Stimulated activated CD8-positive, alpha-beta memory T cell treated with anti-CD3 and anti-CD28 coated beads, Interleukin-2, amount 100 ng/mL, for 1 hour (primary cell): ENCODE measurements at places on chromosomes 2 and 18.

- DNase-seq = no peak
These were observed 82.0 kb downstream of the GPD2 start for GRCh38 chr2:156518138-156518537.

GRCh38 chr2:148533685-148534084 is 110.9 kb upstream of the EPC2 start:
- DNase-seq = no peak

GRCh38 chr2:50661682-50662081 is 370.2 kb downstream of the NRXN1 start:
- no peak for DNase-seq

DNA sequence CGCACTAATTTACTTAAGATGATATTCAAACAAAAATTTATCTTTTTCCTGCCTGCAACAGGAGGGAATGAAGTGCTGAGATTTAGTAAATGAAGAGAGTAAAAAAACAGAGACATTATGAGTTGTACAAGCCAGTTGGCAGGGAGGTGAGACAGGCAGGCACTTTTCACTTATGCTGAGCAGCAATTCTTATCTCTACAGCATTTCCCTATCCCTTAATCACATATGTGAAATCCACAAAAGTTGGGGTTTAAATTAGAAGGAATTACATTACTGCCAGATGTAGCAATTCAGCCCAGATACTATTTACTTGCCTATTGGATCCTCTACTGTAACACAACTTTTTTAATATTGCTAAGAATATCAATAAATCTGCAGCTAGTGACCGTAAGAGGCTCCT is 314.2 kb upstream of the LRP1B start:
- no peak for DNase-seq

GRCh38 chr2:65363879-65364666 is 68.3 kb downstream of the SPRED2 start:
- no peak for DNase-seq

DNA sequence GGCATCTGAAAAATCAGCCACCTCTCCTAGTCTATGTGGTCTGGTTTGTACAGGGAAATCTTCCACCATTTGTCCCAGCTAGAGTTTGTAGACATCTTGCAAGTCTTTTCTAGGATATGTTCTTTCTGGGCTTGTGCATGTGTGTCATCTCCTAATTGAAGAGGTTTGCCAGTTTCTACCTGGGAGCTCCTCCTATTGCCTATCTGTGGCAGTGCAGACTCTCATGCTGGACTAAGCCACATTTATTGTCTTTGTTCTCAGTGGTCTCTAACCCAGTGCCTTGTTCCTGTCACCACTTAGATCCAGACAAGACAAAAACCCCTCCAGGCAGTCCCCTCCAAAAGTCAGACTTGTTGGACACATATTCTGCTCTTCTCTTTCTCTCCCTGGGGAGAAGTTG is 72.0 kb upstream of the MRPS9 start:
- no peak for DNase-seq

DNA sequence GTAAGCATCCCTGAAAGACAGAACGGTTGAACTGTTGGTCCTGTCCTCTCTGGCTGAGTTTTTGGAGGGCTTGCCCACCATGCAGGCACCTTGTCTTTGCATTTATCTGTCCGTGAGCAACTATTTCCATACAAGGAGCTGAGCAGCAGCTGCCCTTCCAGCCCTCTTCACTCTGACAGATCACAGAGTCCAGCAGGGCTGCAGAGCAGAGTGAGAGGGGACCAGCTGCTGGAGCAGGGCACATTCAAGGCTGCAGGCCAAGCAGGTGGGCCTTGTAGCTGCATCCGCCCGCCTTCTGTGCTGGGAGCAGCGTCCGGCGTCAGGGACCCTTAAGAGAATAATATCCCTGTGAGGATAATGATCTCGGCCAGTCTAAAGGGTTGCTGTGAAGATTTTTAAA is 9.5 kb downstream of the SMYD1 start:
- DNase-seq = no peak

- DNase-seq = no peak
These were observed 15.0 kb upstream of the KLF7 start for GRCh38 chr2:207180741-207181140.

DNA sequence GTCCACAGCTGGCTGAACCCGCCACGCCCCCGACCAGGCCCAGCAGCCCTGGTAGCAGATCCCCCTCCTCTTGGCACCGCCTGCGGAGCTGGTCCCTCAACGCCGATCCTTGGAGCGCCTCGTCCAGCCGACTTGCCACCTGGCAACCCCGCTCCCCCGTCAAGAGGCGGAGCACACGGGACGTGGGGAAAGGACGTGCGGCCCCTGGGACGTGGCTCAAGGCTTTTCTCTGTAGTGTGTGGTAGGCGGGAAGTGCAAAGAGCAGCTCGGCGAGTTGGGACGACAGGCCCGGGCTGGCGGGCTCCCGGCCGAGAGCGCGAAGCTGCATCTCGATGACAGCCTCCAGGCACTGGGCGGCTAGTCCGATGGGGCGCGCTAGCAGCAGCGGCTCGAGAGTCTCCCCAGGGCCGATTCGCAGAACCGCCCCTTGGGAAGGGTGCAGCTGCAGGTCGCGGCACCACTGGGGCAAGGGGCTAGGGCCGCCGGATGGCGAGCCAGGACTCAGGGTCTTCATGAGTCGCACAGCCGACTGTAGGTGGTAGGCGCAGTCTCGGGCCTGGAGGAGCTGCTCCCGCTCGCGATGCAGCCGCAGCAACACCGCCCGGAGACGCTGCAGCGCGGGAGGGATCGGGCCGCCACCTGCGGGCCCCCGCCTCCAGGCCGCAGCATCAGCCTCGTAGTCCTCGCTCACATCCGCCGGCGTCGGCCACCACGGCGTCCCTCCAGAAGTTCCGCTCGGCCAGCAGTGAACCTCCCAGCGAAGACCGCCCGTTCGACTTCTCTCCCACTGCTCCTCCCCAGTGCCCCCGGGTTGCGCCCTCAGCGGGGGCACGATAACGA is 617 bp downstream of the CCDC142 start:
- DNase-seq = no peak

DNA sequence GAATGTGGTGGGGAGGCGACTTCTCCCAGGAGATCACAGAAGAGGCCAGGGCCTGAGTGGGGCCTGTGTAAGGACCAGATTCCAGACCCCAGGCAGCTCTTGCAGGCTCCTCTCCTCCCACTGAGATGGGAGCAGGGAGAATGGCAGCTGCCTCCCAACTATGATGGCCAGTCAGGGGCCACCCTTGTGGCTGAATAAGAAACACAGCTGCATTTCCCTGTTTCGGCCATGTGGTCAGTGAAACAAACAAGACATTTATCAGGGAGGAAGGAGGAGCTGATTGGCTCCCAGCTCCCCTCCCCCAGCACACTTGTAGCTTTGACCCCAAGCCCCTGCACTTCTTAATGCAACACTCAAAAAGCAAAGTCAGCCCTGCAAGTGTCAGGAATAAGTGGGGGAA is 143.5 kb downstream of the CELF4 start:
- DNase-seq = no peak

- no peak for DNase-seq
These were observed 139.4 kb upstream of the SERTAD2 start for GRCh38 chr2:64792995-64793639.

DNA sequence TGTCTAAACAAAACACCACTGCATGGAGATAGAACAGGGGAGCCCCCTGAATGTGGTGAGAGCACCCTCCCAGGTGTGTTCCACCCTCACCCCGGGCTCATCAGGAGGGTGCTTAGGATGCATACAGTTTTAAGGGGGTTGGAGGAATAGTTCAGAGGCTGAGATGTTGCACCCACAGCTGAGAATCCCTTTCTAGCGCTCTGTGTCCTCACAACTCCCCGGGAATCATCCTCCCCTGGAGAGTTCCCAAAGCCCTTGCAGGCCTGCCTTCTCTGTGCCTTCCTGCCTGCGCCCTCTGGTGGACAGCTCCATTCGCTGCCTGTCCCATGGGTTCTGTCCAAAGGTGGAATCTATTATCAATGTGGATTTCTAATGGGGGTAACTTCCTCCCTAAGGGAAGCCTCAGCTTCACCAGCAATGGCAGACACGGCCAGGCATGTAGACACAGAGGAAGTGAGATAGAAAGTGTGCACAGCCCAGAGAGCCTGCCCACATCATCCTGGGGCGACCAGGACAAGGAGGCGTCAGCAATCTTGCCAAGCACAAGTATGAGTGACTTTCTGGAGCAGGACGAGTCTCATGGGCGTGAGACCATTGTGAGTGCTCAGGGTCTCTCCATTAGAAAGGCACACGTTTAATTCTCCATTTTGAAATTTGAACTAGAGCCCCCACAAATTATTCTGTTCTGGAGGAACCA is 1.2 kb upstream of the UGT1A5 start:
- DNase-seq = peak; percentile 45

DNA sequence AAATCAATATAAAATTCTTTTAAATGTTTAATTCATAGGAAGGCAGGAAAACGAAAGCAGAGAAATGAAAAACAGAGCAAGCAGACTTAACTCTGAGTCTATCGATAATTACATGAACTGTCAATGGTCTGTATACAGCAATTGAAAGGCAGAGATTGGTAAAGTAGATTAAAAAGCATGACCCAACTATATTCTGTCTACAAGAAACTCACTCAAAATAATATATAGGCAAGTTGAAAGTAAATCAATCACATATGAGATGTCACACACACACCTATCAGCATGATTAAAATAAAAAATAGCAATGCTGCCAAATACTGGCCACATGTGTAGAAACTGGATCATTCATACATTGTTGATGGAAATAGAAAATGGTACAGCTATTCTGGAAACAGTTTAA is 136.4 kb upstream of the CYP1B1 start:
- DNase-seq = no peak

GRCh38 chr2:118061135-118061955 is 26.9 kb upstream of the INSIG2 start:
- DNase-seq = no peak
